Aorta (tissue), 5 donors: ENCODE measurements at places on chromosomes 4 and X.

DNA sequence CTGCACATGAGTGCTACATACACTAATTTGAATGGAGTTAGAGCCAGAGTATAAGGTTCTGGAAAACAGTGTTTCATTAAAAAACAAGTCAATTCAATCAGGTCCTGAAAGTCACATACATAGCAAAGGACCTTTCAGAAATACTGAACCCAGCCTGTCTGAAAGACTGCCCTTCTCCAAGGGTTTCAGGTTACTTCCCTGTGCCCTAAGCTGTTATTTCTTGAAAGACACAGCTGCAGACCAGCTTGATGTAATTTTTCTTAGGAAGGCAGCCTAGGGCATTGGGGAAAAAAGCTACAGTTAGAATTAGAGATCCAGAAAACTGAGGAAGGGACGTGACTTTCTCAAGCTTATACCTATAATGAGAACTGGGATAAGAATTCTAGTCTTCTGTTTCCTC is 155.9 kb upstream of the MAOA start:
- DNase-seq = no peak

- DNase-seq = no peak
These were observed 31.6 kb upstream of the SOD3 start for GRCh38 chr4:24763631-24764297.

DNA sequence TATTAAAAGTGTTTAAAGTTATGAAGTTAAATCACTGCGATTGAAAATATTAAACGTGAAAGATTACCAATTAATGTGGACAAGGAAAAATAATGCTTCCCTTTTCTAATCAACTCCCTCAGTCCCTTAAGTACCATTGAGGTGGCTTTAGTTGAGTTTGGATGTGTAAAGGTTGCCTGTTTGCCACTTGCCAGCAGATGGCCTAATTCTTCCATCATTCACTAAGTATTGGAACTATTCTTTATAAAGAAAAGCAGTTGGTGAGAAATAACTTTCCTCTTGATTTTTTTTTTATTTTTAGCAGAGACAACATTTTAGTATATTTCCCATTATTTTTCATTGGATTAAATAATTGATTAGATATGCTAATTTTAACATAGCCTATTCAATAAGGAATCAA is 295.9 kb upstream of the TACR3 start:
- no peak for DNase-seq

DNA sequence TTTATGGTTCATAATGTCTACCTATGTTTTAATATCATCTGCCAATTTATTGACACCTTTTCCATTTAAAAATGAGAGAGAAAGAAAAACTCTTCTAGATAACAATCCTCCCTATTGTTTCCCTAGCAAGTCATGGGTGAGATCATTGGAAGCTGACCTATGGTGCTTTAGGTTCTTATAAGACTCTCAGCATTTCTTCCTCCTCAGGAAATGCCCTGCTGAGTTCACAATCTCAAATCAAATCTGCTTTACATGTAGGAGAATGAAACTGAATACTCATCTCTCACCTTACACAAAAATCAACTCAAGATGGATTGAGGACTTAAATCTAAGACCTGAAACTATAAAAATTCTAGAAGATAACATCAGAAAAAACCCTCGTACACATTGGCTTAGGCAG is 267.4 kb downstream of the RAPGEF2 start:
- DNase-seq = no peak

DNA sequence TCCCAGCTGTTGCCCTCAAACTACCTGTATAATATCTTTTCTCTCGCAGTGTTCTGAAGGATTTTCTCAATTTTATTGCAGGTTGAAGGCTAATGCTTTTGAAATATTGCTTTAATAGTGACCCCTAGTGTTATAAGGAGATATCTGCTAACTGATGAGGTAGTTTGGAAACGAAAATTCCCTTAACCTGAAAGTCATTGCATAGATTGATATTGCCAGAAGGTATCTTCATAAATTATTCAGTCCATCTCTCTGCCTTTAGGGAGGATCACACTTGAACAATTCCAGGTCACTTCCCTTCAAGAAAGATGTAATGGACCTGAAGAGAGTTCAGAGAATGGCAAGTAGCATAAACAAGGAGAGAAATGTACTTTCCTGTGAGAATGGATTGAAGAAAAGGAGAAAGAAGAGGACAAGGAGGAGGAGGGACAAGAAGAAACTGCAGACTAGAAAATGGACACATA is 44.1 kb downstream of the TIGD4 start:
- no peak for DNase-seq

DNA sequence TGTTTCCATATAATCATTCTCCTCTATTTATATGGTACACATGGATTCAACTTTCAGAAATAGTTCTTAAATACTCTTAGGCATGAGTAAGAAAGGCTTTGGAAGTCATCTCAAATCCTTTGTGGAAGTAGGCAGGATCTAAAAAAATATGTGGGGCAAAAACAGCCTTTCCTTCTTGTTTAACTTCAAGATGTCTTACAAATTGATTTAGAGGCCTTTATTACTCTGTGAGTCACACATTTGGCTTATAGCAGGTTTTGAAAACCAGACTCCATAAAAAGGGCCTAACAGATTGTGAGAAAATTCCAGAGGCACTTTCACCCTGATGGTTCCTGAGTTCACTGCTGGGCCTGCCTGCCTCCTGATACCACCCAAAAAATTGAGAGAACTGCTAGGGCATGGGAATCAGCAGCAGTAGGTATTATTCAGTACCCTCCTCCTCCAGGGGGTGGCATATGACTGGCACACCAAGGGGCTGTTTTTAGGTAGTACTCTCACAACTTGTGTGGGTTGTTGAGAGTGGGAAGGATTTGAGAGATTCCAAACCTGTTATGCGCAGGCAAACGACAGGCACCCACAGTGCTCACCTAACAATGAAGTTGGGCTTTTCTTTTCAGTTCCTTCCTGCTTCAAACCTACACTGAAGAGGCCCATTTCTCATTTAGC is 162.7 kb upstream of the MBNL3 start:
- DNase-seq = no peak

- peak; percentile 25 for DNase-seq
These were observed 2.0 kb upstream of the CDK16 start for GRCh38 chrX:47216393-47216925.

DNA sequence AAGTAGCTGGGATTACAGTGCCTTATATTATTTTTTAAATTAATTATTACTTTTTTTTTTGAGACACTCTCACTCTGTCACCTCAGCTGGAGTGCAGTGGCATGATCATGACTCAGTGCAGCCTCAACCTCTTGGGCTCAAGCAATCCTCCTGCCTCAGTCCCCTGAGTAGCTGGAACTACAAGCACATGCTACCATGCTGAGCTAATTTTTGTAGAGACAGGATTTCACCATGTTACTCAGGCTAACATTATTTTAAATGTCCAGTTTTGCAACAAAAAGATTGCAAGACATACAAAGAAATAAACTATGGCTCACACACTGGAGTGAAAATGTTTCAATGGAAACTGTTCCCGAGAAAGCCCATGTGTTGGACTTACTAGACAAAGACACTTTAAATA is 59.2 kb downstream of the MND1 start:
- DNase-seq = no peak

DNA sequence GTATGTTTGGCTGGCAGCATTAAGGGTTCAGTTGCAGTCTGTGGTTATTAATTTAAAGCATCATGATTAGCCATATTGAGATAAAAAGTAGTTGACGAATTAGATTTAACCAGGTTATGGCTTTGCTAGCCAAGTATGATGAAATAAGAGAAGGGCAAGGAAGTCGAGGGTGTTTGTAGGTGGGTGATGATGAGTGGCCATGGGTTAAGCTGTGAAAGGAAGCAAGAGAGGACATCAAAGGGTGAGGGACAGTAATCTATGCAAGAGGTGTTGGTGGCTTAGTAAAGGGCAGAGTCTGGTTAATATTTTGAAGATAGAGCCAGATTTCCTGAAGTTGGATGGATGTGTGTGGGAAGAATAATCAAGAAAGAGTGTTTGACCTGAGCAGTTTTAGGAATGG is 44.5 kb downstream of the STIM2 start:
- no peak for DNase-seq

DNA sequence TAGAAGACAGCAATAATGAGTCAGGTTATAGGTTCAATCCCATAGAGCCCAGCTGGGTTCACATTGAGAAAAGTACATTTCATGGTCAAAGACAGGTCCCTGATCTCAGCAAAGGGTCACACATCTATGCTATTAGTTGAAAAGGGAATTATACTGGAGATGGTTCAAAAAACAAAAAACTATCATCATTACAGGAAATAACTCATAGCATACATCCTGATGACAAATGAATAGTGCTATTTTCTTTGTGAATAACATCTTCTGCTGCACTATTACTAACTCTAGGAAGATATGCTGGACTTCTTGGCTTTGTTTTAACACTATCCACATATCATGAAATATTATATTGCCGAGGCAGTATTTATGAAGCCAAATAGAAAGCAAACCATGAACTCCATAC is 202.5 kb upstream of the MAB21L2 start:
- no peak for DNase-seq

GRCh38 chrX:46722742-46723568 is 36.0 kb downstream of the SLC9A7 start:
- no peak for DNase-seq

DNA sequence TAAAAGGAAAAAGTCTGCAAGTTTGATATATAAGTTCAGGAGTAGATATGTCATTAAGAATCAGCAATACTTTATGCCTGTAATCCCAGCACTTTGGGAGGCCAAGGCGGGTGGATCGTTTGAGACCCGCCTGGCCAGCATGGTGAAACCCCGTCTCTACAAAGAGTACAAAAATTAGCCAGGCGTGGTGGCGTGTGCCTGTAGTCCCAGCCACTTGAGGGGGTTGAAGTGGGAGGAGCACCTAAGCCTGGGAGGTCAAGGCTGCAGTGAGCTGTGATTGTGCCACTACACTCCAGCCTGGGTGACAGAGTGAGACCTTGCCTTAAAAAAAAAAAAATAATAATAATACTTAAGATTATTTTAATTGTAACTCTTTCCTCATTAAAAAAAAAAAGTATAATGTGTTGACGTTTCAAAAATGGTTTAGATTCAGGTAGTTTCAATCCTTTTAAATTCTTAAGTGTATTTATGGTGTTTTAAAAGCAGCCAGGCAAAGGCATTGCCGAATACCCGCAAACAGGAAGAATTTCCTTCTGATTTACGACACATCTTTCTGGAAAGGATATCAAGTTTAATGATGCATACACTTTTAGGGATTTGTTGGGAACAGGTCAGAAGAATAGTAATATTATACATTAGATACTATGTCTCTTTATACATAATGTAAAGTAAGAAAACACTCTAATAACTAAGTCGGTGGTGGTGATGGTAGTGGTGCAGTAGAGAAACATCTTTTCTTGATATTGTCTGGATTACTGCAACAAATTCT is 80.9 kb downstream of the KDM6A start:
- no peak for DNase-seq

- no peak for DNase-seq
These were observed 47.4 kb upstream of the PTCHD1 start for GRCh38 chrX:23287191-23287725.

DNA sequence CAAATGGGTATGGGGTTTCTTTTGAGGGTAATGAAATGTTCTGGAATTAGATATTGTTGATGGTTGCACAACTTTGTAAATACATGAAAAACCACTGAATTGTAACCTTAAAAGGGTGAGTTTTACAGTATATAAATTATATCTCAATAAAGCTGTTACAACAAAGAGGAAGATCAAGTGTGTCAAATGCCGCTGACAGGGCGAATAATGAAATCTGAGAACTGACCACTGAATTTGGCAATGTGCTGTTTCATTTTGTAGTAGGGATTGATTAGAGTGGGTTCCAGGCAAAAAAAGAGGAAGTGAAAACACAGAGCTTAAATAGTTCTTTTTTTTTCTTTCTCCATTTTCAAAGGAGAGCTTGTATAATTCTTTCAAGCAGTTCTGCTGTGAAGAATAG is 161.1 kb upstream of the NAP1L5 start:
- no peak for DNase-seq

GRCh38 chr4:103054030-103054429 is 22.5 kb downstream of the SLC9B2 start:
- no peak for DNase-seq

DNA sequence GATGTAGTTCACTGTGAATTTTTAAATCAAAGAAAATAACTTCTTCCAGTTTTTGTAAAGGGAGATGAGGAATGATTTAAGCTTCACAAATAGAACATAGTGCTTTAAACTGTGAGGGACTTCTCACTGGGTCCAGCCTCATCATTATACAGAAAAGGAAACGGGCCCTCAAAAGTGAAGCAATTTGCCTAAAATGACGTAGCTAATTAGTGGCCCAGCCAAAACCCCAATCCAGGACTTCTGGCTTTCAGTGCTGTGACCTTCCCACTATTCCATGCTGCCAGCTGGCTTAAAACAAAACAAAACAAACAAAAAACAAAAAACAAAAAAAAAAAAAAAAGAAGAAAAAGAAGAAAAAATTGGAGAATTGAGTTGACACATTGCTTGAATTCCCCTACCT is 45.0 kb upstream of the STOX2 start:
- no peak for DNase-seq

GRCh38 chr4:30760551-30760950 is 40.4 kb downstream of the PCDH7 start:
- no peak for DNase-seq

DNA sequence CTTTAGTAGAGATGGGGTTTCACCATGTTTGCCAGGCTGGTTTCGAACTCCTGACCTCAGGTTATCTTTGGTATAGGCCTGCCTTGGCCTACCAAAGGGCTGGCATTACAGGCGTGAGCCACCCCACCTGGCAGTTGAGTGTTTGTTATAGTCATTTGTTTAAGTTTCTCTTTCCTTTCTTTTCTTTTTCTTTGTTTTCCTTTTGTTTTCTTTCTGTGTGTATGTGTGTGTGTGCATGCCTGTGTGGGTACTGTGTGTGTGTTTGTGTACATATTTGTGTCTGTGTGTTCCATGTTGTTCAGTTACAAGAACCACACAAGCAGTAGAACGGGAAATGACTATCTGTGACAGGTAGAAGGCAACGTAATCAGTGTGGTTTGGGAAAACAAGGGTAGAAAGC is 624.9 kb downstream of the FSTL5 start:
- DNase-seq = no peak

DNA sequence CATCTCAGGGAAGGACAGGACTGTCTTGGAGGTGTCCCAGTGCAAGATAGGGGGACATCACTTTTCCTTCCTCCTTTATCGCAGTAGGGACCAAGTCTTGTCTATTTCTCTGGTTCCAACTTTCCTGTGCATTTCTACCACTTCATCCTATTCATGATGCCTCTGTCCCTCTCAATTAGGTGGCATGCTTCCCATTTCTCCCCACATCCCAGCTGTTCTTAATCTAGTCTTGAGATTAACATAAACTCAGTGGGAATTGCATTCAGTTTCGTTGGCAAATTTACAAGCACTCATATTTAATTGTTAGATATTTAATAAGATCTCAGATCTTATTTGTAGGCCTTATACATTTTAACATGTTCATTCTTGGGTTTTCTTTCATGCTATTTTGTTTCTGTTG is 15.7 kb upstream of the ODAM start:
- DNase-seq = no peak

DNA sequence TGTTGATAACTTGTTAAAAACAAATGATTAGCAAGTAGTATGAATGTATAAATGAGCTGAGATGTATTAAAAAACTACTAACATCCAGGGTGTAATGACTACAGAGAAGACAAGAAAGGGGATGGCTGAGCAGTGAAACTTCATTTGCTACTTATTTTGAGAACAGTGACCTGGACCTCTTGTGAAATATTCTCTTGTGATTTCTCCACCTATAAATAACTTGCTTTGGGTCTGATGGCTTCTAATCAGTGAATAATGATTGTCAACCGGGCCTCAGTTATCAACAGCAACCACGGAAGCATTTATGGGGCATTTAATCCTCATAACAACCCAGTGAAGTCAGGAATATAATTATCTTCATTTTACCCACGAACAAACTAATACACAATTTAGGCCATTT is 154.2 kb upstream of the HAND2 start:
- no peak for DNase-seq
